ENCODE measurements at places on chromosomes 2 and 18.

- peak; percentile 67 for DNase-seq
These were observed 62.6 kb downstream of the NFATC1 start for GRCh38 chr18:79458131-79458838.

GRCh38 chr2:64114063-64114911, 29.9 kb downstream of the PELI1 start:
- no peak for DNase-seq

DNA sequence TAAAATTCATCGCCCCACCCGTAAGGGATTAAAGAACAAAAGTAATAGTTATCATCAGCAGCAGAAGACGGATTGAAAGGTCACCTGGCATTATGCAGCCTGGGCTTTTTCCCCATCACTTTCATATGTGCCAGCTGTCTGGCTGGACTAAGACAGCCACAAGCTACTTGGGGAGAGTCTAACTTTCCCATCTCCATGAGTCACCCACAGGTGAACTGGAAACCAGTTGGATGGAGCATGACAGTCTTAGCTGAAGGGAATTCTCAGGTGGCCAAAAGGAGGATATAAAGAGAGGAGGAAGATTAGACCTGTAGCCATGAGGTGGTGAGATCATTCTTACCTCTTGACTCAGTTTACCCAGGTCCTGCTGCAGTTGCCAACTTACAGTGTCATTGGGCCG, 7.0 kb upstream of the FAM178B start:
- DNase-seq, result no peak

DNA sequence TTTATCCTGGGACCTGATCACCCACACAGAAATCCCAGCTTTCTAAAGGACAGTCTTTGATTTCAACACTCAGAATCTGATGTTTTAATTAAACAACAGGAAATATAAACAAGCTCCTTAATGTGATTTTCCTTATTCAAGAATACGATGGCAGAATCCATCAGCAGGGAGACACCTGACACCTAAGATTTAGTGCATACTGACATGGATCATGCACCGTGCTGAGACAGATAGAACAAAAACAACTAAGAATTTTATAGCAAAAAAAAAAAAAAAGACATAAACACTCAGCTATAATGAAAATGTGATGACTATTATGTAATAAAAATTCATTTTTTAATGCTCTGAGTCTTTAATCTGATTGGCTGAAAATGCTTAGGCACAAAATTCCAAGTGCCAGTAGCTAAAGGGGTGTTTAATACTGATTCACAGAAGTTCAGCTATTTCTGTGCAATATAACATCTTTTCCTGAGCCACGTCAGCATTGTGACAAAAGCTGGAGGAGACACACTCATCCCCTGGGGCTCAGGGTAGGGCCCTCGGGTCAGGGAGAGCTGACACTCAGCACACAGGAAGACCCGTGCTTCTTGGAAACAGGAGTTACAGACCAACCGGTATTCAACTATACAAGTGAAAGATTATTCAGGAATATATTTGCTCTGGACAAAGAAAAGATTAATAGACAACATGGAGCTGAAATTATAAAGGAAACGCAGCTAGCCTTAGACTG, 247.4 kb downstream of the FBXO15 start:
- DNase-seq, result no peak

DNA sequence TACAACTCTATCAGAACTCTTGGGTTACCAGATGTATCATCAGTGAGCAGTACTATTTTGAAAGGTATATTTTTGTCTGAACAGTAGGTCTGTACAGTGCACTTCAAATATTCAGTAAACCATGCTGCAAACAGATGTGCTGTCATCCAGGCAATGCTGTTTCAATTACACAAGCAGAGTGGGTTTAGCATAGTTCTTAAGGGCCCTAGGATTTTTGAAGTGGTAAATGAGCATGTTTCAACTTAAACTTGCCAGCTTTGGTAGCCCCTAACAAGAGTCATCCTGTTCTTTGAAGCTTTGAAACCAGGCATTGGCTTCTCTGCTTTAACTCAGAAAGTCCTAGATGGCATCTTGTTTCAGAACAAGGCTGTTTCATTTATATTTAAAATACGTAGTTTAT, 1519.9 kb downstream of the SUCLG1 start:
- no peak for DNase-seq

DNA sequence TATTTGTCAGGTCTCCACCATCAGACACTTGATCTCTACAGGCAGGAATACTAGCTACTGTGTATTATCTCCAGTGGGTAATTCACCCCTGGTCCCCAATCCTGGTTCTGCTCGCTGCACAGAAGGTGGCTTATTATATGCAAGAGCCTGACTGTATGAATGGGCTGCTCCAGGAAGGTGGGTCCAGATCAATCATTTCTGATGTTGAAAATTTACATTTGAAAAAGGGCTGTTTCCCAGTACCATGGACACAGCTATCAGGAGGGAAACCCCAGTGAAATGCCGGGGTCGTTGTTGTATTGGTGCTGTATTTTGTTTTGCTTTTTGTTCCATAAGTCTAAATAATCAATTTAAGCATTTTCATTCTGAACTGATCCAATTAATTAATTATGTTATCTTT, 367.6 kb downstream of the RND3 start:
- no peak for DNase-seq

GRCh38 chr18:7273301-7273921, 42.5 kb downstream of the LRRC30 start:
- no peak for DNase-seq

DNA sequence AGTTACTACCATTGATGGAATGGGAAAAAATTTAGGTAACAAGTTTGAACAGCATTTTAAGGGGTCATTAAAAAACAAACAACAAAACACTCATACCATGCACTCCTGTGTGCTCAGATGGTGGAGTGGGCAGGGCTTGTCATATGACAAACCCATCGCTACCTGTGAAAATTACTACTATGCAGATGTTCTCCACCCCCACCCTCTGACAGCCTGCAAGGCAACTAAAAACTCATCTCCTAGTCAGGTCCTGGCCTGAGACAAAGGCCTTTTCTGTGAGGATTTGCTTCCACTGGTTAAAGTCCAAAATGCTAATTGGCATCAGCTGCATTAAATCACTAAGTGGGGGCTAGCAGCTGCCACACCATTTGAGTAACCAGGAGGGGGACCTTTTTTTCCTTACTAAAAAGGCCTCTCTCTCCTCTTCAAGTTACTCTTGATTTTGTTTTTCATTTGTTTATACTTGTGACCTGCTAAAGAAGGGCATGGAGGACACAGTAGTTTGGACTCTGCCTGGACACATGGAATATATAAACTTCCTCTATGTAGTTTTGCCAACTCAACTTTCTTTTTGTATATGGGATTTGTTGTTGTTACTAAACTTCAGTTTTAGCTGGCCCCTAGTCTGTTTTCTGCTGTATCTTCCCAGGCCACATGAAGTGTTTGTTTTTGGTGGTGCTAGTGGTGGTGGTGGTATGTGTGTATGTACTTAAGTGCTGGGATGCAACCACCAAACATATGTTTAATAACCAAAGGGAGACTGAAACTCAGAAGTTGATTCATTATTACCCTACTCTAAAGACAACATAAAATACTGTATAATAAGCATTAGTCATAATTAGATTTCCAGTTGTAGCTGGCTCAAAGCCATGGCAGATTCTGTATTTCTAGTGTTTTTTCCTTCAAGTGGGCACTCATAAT, 121.3 kb downstream of the MAP4K4 start:
- no peak for DNase-seq

DNA sequence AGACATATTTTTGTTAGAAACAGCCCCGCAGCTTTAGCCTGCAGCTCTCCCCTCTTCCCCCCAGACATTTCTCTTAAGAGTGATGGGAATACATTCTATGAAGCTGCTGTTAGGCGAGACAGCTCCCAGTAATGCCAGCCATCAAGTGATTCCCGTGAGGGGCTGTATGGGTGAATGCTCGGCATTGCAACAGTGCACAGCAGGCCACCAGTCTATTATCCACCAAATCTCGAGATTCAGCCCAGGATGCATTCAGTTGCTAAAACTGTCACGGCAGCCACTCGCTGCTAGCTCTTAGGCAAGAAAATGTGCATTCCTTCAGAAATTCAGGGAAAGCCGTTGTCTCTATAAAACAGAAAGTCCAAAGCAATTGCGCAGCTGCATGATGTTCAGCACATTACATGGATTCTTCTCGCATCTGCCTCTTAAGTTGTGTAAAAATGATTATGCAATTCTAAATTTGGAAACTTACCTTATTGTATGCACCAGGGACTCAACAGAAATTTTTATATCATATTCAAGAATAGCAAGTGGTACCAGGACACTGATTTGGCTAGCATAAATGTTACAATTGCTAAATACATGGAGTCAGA, 211.3 kb upstream of the ARL4C start:
- no peak for DNase-seq

DNA sequence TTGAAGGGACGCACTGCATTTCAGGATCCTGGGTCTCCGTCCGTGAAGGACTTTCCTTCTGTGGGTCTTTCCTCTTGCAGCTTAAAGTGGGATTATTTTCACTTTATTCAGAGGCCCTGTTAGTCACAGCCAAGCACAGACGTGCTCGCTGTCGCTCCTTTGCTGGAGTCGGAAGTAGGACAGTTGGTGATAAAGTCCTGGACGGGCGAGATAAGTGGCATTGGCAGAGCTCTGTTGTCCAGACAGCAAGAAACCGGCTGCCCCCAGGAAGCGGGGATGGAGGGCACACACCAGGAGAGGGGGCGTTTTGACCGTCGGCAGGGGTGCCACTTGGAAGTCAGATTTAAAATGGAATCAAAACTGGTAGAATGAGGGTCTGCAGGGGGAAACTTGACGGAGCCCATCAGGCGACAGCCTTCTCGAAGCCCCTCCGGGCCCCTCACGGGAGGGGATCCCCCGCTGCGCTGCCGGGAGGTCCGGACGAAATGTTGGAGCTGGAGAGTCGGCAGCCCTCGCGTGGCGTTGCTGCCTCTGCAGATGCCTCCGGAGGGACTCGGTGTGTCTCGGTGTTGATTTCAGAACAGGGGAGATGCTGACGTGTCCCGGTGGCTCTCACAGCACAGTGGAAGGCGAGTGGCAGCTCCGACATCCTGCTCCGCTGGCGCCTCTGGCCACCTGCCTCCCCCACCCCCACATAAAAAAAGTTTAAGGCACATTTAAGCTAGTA, 124.2 kb downstream of the NFATC1 start:
- no peak for DNase-seq

DNA sequence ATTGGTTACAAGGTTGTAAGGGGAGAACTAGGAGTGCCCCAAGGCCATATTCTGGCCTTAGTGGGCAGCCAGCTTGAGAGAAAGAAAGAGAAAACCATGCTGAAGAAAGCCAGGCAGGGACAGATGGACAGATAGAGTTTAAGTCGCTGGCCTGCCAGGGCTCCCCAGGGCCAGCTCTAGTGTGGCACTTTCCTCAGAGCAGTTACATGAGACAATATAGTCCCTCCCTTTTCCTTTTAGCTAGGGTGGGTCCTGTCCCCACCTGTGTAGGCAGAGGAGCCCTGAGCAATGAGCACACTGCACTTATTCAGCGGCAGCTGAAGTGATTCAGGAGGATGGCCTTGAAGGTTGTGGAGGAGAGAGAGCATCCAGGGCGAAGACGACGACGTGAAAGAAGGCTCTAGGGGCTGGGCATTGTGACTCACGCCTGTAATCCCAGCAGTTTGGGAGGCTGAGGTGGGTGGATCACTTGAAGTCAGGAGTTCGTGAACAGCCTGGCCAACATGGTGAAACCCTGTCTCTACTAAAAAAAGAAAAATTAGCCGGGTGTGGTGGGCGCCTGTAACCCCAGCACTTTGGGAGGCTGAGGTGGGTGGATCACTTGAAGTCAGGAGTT, 152.0 kb upstream of the SLC1A4 start:
- no peak for DNase-seq

- DNase-seq, result no peak
These were observed 13.4 kb downstream of the PARD6G start for GRCh38 chr18:80233899-80234298.

DNA sequence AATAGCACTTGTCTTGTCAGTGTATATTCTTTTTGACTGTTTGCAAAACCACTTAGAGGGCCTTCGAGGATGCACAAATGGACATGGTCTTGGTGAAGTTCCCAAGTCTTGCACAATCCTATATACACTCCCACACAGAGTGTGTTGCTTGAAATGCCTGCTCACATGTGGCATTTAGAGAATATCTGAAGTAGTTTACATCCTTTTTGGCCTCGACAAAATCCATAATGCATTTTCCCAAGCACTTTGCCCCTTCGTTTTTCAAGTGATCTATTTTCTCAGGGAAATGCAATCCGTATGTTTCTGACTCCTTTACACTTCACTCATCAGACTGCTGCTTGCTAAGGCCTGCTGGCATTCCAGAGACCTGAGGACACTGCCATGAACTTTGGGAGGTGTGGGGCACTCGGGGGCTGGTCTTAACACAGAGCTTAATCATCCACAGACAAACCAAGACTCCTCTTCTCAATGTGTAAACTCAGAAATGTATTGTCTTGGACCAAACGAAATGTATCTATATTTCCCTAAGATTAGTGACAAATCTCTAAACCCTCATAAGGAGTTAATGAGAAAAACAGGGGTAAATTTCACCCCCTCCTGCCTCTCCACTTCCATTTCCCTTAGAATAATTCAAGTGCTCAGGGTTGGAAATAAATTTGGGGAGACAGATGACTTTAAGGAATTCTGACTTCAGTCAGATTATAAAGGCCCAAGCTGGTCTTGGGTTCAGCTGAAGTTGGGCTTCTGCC, 219.3 kb upstream of the APCDD1 start:
- no peak for DNase-seq

- DNase-seq, result no peak
These were observed 160.1 kb upstream of the RASGRP3 start for GRCh38 chr2:33316328-33316727.

DNA sequence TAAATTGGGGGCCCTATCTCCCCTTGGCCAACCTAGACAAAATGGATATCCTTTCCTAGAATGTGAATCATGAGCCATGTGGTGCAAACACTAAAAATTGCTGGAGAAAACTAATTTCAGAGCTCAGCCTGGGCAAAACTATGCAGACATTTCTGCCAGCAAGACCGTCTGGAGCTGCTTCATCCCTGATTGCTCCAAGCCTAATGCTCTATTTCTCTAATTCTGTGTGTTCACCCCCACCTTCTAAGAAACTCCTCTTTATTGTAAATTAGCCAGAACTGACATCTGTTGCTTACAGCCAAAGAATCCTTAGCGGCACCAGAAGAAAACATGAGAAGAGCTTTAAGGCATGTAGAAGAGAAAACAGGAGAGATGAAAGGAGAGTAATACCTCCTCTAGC, 337.7 kb upstream of the CHAC2 start:
- DNase-seq, result no peak

GRCh38 chr2:48467637-48468036, 62.3 kb upstream of the STON1 start:
- no peak for DNase-seq

DNA sequence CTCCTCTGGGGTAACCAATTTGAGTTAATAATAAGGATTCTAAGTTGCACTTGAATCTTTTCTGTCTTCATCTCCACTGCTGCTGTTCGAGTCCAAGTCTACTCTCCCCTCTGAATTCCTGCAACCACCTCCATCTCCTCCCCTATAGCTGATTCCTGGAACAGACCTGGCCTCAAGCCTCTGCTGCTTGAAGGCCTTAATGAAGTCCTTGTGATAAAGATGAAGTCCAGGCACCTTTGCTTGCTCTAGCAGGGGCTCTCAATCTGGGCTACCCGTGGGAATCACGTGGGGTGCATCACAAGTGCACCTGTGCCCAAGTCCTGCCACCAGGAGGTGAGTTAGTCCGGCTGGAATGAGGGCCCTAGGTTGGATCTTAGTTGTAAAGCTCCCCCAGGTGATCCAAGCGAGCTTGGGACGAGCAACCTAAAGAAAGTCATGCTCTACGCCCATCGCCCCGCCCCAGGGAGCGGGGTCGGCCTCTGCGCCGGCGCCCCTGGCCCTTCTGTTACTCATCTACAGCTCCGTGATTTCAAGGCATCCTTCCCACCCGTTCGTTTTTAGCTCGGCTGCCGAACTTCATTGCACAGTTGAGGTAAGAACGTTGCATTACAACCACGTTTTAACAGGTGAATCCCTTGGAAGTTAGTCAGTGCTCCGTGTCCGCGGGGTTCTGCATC, 905 bp upstream of the IAH1 start:
- DNase-seq, result no peak

All from SW 1271 (cell line).